ENCODE measurements at places on chromosomes 11 and 22. TPM values are rescaled to one million over a fixed set of nuclear protein-coding genes. Genes with fewer than 3 reads are reported as not detected.

GRCh38 chr22:23832226-23833016, 6.4 kb downstream of the DERL3 start:
- peak; percentile 36 for DNase-seq

The CLMP gene
- total RNA-seq = 11.0 TPM

- DNase-seq = no peak
Observed at GRCh38 chr11:59179121-59179520, 7.2 kb downstream of the DTX4 start.

The ANGPTL5 gene
- total RNA-seq = not detected

DNA sequence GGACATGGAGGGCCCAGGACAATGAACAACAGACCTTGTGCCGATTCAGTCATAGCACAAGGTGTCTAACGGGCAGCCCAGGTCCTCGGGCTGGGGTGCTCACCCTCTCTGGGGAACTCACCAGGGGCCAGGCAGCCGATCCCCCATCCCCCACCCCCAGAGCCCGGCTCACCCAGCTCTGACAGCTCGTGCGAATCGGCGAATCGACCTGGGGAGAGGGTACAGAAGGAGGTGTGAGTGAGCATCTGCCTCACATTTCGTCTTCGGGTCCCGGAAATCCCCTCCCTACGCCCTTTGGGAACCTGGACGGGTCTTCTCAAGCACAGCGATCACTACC, 423 bp downstream of the PEX16 start:
- no peak for DNase-seq

- no peak for DNase-seq
Observed at GRCh38 chr22:24826710-24827285, 20.8 kb downstream of the SGSM1 start.

DNA sequence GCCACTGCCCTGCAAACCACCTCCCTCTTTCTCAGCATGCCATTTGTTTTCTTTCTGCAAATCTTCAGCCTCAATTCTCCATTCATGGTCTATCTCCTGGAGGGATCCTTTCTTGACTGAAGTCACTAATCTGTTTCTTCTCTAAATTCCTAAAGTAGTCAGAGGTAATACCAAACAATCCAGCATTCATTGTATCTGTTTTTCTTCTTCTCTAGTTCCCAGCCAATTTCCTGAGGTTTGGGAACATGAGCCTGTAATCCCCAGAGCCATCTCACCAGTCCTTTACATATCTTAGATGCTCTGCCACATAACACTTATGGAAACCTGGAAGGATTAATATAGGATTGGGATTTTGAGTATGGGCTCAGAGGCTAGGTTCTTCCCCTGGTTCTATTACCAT, 86.5 kb downstream of the MICAL2 start:
- DNase-seq = no peak

DNA sequence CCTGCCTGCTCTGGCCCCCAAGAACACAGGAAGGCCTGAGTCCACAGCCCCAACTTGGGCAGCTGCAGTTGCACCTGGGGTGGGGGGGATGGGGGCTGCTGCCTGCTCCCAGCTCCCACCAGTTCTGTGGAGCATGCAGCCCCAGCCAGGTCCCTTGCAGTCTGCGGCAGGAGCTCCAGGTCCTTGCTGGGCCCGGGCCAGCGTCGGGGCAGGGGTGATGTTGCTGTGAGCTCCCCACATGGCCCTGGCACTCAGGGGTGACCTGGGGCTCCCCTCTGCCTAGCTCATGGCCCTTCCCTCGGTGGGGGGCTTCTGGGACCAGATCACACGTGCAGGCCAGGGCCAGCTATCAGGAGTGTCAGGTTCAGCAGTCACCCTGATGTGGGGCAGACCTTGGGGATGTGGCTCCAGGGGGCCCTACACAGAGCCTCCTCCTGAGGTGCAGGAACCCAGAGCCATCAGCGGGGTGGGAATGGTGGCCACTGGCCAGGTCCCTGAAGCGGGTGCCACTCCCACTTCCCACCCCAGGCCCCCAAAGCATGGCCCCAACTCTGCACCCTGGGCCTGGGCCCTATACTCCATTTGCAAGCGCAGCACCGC, 10.4 kb upstream of the MED17 start:
- no peak for DNase-seq

The LINC01488 gene
- total RNA-seq = not detected

The SHANK2 gene
- 38.7 TPM for total RNA-seq

The BAIAP2L2 gene
- 33.9 TPM for total RNA-seq

GRCh38 chr22:24503137-24503842, 8.2 kb downstream of the UPB1 start:
- peak; percentile 76 for DNase-seq

DNA sequence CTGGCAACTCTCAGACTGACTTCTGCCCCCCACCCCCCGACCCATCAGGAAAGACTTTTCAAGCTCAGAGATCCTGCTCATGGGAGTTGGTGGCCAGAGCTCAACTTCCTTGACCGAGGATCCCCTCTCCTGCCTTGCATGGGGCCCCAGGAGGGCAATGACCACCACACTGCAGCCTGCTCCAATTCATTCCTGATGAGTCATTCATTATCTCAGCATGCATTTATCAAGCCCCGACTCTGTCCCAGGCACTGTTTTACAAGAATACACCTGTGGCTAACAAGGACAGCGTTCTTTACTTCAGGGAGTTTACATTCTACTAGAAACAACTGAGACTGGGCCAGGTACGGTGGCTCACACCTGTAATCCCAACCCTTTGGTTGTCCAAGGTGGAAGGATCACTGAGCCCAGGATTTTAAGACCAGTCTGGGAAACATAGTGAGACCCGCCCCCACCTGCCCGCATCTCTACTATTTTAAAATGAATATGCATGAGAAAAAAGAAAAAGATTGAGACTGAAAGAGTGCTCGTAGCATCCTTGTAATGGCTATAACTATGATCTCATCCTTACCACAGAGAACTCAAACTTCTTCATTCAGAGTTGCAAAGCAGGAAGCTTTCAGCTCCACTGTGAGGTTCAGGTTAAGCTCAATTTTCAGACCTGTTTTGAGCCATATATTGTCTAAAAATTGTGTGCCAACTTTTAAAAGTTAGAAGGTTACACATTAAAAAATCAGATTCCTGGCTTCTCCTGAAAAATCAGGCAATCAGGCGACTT, 60.4 kb downstream of the FEZ1 start:
- no peak for DNase-seq

The CCDC117 gene
- total RNA-seq = 26.6 TPM

DNA sequence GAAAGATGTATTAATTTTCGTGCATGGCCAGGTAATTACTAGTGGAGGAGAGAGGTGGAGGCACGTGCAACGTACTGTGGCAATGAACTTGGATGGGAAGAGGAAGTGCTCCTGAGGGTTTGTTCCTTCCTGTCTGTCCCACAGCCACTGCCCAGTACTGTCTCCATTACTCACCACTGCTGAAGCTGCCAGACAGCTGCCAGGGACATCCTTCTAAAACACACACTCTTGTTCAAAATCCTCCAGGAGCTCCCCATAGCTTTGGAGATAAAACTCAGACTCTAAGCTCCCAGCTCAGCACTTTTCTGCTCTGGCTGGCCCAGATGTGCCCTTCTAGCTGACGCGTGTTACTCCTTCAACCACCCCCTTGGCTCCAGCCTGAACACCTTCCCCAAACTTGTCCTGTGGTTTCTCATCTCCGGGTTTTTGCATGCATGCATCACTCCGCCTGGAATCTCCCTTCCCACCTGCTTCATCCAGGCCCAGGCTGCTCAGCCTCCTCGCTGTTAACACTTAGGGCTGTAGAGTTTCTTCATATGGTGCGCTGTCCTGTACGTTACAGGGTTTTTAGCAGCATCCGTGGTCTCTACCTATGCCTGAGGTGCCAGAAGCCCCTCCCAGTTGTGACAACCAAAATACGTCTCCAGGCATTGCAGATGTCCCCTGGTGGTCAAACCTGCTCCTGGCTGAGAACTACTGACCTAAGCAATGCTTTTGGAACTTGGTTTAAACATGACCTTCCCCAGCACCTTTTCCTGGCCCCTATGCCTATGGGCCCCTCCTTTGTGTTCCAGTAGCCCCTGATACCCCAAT, 69.5 kb downstream of the C11orf91 start:
- DNase-seq = no peak

- DNase-seq = peak; percentile 15
Observed at GRCh38 chr11:17751558-17751957, 17.0 kb downstream of the KCNC1 start.

DNA sequence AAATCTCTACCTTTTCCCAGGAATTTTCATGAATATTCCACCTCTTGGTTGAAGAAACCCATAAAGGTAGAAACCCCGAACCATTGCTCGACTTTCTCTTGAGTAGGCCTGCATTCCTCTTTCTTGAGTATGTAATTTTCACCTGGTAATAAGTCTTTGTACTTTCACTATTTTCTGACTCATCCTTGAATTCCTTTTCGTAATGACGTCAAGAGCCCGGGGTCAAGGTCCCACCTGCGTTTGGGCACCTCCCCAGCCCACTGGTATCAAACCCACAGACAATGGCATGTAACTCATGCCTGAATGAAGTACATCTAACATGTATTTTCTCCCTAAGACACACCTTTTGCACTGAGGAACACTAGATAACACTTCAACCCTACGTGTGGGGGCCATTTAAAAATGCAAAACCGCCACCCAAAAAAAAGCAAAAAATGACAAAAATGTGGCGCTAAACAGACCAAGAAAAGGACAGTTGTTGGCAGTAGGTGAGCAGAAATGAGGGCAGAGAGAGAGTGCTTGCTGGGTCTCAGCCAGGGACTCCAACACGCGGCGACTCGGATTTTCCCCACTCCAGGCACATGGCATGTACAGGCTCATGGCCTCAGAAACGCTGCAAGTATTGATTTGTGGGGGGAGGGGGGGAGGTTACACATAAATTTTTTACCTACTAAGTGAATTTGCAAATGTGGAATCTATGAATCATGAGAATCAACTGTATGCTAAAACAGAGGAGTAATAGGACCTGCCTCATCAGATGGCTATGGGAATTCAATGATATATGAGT, 4.1 kb upstream of the C11orf24 start:
- DNase-seq = no peak

DNA sequence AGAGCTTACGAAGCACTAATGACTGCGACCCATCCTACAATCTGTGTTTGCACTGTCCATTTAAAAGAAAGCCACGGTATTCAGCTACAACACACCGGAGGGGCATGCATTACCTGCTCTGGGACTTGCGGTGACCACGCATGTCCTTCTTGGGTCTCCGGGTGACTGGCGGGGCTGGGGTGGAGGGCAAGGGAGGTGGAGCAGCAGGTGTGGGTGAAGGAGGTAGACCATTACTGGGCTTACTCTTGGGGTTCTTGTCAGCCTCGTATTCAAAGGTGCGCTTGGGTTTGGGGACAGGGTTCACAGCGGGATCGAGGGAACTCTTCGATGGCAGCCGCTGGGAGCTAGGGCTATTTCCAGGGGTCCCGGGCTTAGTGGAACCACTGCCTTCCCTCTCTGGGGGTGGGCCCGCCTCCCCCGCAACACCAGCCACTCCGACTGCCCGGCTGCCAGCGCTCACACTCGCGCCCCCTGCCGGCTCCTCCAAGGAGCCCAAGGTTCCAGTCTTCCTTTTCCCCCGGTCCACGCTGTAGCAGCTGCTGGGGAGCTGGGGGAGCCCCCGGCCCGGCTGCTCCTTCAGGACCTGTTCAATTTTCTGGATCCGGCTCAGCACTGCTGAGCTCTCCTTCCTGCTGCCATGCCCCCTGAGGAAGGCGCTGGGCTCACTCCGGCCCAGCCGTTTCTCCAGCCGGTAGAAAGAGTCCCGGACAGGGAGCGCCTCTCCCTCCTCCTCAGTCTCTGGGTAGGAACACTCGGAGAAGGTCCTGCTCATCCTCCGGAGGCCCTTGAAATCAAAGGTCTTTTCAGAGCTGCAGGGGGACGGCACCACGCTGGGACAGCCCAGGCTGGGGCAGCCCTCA, 47.5 kb downstream of the RPL27A start:
- no peak for DNase-seq

DNA sequence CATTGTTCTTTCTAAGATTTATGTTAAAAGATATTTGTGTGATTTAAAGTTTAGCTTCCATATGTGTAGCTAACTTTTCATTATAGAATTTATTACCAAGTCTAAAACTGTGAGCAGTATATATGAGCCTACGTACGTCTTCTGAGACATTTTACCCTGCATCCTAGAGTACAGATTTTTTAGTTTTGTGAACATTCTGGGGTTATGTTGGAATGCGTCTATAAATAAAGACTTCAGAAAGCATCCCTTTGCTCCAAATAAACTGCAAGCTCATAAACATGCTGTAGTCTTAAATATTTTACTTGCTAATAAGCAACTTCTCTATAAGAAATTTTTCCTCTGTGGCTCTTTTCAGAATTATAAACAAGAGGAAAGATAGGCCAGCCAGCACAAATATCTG, 236.5 kb downstream of the DDX10 start:
- DNase-seq = no peak

DNA sequence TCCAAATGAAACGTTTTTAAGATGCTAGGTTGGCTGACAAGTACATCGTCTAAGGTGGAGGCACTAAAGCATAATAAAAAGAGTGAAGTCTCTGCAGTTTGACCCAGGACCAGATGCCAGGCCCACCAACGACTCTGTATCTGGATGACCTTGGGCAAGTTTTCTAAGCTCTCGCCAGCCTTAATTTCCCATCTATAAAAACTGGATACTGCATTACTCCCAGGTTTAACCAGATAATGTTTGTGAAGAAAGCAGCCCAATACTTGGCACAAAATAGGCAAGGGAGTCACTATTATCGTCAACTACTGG, 49.0 kb downstream of the FAM83F start:
- no peak for DNase-seq

The CBLIF gene
- not detected for total RNA-seq

- DNase-seq = no peak
Observed at GRCh38 chr11:11667056-11667455, 45.3 kb upstream of the GALNT18 start.

DNA sequence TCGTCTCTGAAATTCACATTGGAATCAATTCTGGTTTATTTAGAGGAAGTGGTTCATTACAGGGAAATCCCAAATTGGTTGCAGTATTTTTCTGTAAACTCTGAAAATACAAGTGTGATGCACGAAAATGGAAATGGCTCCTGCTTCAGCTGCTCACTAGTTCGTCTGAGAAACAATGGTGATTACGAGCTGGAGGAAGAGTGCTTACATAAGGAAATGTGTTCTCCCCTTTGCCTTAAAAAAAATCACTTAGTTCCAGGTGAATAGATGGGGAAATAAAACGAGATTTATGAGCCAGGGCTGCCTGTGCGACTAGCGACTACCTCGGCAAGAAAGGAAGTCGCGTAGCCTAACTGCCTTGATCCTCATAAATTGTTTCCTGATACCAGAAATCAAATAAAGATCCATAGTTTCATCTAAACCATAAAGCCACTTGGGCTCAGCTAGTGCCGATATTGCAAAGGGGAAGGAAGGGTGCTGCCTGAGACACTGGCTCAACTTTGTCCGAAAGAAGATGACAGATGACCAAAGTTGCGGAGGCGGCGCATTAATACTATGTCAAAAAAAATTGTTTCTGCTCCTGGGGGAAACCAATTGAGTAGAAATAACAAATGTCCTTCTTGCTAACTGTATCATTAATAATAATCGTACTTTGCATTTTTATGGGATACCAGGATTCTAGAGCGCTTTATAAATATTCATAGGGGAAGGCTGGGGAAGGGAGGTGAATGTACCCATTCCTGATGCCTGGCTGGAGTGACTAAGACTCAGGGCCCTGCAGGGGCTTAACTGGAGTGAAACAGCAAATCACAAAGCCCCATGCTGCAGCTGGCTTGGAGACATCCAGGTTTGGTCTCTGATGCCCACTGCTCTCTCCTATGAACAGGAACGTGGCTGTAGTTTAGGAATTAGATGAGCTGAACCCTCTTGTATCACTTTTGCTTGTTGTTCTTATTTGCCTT, 185.7 kb downstream of the BLID start:
- DNase-seq = no peak

- DNase-seq = no peak
Observed at GRCh38 chr11:112498701-112499100, 238.0 kb upstream of the PLET1 start.

The HARBI1 gene
- total RNA-seq = 5.7 TPM

- DNase-seq = no peak
Observed at GRCh38 chr11:118870396-118871343, 13.0 kb upstream of the CXCR5 start.

Data from mucosa of descending colon (tissue), 3 donors.